ENCODE measurements at places on chromosomes 11 and 22.

- no peak for DNase-seq
Observed at GRCh38 chr11:111026241-111026640, 219.3 kb upstream of the POU2AF2 start.

GRCh38 chr11:119717839-119718534 is 11.0 kb downstream of the NECTIN1 start:
- DNase-seq, result no peak

DNA sequence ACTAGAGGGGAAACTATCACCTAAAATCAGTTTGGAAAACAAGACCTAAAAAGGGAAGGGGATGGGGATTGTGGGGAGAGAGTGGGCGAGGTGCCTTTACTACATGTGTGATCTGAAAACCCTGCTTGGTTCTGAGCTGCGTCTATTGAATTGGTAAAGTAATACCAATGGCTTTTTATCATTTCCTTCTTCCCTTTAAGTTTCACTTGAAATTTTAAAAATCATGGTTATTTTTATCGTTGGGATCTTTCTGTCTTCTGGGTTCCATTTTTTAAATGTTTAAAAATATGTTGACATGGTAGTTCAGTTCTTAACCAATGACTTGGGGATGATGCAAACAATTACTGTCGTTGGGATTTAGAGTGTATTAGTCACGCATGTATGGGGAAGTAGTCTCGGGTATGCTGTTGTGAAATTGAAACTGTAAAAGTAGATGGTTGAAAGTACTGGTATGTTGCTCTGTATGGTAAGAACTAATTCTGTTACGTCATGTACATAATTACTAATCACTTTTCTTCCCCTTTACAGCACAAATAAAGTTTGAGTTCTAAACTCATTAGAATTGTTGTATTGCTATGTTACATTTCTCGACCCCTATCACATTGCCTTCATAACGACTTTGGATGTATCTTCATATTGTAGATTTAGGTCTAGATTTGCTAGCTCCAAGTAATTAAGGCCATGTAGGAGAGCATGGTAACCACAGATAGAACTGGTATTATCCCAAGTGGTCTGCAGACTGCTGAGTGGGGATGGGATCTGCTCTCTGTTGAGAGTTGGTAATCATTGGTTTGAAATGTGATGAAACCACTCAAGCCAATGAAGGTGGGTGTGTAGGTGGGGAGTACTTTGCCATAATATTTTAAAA is 3.6 kb downstream of the NEAT1 start:
- peak; percentile 71 for DNase-seq

- no peak for DNase-seq
Observed at GRCh38 chr11:74603845-74604244, 11.5 kb downstream of the POLD3 start.

DNA sequence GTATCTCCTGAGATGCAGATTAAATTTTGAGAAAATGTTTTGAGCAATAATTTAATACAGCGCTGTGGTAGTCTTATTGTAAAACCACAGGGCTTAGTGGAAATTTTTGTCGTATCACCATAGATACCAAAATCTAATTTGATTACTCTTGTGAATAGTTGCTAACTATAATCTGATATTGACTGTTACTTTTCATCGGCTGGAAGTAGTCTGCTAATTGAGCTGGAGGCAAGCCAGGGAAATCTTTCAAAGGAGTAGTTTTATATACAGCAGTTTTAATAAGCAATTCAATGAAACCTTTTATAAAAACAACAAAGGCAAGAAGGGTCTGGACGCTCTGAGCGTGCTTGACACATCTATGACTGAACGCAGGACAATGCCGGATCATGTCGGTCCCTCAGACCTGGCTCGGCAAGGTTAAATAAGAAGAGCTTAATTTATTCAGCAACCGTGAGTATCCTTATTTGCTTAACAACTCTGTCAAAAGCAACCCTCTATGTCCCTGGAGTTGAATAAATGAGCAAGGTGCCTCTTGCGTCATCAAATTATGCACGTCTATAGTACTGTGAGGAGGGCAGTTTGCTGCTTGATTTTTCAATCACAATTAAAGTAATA is 121.2 kb downstream of the NCAM1 start:
- no peak for DNase-seq

DNA sequence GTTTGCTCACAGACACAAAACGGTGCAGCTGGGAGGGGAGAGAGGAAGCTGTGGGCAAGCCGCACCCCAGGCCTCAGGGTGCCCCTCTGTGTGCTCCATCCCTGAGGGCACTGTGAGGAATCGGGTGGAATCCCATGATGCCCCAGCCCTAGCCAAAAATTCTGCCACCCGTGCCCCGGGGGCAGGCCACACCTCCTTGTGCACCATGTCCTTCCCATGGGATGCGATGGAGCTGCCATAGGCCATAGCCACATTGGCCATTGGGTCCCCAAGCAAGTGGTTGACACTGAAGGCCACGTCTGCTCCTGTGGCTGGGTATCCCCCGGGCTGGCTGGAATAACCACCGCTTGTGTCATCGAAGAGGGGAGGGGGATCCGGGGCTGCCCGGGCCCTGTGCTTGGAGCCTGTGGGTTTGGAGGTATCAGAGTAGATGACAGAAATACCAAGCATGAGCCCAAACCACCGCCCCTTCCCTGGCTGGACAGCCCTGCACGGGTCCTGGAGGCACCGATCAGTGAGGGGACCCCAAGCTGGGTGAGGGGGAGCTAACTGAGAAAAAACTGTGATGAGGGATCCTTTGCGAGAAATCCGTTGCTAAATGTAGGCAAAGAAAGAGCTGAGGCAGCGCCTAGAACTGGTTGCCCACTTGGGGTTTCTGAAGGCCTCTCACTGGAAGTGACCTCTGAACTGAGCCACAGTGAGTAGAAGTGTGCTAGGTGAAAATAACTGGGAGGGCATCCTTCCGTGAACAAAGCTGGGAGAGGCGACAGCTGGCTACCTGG is 863 bp downstream of the YIF1A start:
- no peak for DNase-seq

DNA sequence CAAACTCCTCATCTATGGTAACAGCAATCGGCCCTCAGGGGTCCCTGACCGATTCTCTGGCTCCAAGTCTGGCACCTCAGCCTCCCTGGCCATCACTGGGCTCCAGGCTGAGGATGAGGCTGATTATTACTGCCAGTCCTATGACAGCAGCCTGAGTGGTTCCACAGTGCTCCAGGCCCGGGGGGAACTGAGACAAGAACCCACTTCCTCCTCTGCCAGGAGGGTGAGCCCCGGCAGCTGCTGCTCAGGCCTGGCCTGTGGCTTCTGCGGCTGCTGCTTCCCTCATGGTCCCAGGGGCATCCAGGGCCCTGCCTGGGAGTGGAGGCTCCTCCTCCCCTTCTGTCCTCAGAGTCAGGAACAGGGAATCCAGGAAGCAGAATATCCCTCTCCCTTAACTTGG is 98.4 kb downstream of the ZNF280B start:
- peak; percentile 1 for DNase-seq

GRCh38 chr11:126392633-126393013 is 37.1 kb downstream of the ST3GAL4 start:
- DNase-seq, result peak; percentile 93

DNA sequence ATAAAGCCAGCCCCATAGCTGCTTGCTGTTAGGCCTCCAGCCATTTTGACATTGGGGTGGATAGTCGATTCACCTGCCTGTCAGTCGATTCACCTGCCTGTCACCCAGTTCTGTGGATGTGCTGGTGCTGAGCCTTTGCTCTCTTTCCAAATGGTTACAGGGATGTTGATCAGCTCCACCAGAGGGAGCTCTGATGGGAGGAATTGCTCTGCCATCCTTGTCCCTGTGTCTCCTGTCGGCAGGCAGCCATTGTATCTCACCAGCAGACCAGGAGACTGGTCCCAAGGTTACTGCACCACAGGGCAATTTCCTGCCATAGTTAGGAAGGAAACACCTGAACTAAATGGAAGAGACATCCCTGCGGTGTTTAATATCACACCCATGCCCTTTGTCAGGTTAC is 6.1 kb downstream of the MPEG1 start:
- DNase-seq, result no peak

DNA sequence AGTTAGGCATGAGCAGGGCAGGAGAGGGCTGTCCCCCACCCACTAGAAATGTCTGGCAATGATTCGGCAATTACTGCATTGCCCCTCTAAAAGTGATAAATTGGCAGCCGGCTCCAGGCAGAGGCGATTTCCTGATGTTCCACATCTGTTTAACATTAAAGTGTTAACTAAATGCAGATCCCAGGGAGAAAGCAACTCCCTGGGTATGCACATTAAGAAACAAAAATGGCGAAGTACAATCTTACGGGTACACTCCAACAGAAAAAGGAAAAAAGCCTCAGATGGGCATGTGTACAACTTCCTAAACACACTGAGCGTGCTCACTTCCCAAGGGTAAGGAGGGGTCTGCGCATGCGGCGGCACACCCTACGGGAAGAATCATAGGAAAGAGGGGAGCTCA is 314.4 kb downstream of the CASP12 start:
- DNase-seq, result no peak

DNA sequence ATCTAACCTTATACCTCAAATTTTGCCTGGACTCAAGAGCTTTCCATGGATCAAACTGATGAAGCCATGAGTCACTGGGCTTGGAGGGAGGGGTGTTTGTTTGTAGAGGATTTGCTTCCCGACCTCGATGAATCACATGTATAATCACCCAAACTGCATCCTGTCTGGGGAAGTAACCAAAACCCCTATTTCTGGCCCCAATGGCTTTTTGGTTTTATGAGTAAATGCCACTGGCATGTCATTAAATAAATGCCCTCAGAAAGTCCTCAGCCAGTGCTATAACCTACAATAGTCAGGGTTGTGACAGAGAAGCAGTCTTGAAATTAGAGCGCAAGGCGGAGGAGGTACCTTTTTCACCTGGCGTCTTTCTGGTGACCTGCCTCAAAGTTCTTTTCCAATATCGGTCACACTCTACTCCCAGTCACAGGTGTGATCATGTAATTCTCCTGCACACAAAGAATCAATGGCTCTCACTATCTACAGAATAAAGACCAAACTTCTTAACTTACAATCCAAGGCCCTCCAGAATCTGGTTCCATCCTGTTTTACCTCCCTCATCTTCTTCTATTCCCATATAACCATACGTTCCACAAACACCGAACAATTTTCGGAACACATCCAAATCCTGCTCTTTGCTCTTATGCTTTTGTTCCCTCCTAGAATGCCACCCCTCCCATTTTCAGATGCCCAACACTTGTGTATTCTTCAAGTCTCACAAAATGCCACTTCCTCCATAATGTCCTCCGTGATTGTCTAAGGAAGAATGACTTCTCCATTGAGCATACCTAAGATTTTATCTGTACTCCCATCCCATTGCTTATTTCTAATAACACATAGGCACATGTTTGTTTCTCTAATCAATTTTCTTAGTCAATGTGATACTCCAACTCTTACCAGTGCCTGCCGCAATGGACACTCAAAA is 81.3 kb upstream of the BLID start:
- no peak for DNase-seq

GRCh38 chr11:116660011-116660410 is 112.8 kb downstream of the BUD13 start:
- no peak for DNase-seq

DNA sequence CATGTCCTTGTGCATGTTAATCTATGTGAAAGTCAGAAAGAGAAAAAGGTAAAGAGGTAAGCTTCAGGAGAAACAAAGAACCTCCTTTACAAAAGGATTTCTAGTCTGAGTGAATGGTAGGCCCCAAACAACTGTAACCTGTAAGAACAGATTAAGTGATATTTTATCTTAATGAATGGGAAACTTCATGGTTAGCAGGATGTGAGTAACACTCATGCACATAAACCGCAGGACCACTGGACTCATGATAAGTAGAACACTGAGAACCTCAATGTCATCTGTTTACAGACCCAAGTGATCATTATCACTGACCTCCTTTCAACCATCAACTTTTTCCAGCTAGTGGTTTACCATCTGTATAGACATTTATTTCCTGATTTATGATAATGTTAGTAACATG is 19.9 kb downstream of the OR8G5 start:
- DNase-seq, result peak; percentile 79

- no peak for DNase-seq
Observed at GRCh38 chr11:12845739-12846358, 163.3 kb upstream of the RASSF10 start.

DNA sequence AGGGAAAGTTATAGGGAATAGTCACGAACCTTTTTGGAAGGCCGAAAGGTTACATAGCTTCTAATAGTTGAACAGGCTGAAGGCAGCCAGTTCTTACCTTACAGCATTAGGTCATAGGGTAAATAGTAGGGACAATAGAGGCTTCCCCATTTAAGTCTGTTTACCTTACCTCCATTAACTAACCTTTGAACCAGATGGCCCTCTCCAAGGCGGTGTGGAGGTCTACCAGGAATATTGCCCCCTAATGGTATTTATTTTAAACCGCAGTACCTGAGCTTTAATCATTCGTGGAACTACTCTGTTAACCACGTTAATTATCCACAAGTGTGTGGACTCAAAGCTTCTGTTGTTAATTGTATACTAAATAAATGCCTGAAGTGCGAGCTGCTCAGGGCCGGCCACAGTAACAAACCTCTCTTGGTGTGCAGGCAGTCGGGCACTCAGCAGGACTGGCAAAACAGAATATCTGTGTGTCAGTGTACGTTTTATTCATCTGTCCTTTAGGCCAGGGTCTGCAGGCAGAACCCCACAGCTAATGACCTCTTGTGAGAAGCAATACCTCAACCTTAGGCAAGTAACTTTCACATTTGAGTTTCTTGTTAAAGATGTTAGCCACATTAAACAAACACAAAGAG is 81.7 kb downstream of the PRCP start:
- DNase-seq, result no peak

DNA sequence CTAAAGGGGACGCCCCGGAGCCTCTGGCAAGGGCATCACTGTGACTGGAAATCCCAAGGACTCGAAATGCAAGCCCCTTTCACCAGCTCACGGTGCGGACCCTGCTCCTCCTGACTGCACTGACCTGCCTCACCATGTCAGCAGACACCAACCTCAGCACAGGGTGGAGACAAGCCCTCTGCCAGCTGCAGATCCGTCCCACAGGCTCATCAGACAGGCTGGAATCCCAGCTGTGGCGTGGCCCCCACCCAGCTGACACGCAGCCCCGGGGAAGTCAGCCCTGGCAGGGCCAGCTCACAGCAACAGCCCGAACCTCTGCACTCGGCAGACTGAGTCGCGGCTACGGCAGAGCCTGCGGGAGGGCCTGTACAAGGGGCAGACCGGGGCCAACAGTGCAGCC is 36.8 kb downstream of the BRD1 start:
- no peak for DNase-seq

- DNase-seq, result no peak
Observed at GRCh38 chr22:17140826-17141766, 18.0 kb downstream of the HDHD5 start.

- DNase-seq, result no peak
Observed at GRCh38 chr22:28798810-28799605, 1.4 kb downstream of the XBP1 start.
